ENCODE measurements at places on chromosomes 3 and 15.

DNA sequence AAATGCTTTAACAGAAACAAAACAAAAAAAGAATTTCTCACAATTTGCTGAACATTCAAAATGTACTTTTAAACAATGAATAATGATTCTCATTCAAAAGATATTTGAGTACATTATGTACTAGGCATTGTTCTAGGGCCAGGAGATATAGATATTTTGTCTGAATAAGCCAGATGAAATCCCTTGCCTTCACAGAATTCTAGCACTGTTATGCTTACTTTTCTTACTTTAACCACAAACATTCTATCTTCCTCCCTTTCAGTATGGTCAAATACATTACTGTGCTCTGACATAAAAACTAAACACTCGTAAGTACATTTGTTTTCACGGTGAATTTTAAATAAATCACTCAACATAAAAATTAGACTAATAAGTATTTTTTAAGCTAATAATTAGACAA, 116.7 kb downstream of the ADAM10 start:
- no peak for DNase-seq

- no peak for DNase-seq
Observed at GRCh38 chr15:85702321-85703101, 92.2 kb downstream of the KLHL25 start.

DNA sequence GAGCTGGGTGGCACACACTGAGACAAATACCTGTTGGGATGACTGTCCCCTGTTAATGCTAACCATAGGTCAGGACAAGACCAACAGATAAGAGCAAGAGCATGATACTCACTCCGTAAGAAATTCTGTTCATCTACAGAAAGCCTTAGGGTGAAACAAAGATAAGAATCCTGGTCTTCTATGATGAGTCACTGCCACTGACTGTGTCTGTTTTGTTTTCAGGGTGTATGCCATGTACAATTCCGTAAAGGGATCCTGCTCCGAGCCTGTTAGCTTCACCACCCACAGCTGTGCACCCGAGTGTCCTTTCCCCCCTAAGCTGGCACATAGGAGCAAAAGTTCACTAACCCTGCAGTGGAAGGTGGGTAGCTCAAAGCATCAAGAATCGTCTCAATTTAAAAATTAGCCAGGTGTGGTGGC, 141.1 kb downstream of the GHSR start:
- peak; percentile 68 for DNase-seq

DNA sequence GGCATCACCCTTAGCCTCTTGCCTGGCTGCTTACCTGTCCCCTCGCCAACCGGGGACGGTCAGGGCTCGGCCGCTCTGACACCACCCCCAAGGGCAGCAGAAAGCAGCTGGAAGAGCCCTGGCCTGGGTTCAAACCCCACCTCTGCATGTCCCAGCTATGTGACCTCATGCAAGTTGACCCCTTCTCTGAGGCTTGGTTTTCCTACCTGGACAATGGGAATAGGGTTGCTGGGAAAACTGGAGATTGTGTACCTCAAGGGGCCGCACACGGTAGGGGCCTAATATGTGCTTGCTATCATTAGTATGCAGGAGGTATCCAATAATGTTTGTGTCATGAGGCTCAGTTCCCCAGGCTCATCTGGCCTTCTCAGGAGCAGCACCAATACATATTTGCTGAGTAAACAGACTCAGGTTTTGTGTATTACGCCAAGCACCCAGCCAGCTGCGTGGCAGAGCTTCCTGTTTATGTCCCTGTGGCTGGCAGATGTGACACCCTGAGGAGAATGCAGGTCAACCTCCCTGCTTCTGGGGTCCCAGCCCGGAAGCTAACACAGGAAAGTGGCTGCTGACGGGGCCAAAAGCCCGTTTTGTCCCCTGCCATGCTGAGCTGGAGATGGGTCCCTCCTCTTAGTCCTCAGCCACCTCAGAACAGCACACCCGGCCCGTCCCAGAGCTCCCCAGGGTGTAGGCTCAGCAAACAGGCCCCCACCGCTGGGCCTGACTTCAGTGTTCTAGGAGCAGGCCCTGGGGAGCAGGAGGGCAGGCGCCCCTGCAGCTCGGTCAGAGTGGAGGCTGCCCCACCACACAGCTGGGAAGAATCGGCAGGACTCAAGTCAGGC, 29.7 kb downstream of the PLXND1 start:
- peak; percentile 42 for DNase-seq

GRCh38 chr15:47757331-47757730, 40.0 kb downstream of the SEMA6D start:
- no peak for DNase-seq
